ENCODE measurements at places on chromosomes 7 and 10. TPM values are rescaled to one million over a fixed set of nuclear protein-coding genes. Genes with fewer than 3 reads are reported as not detected.
A peak's percentile ranks its signal among the peaks of the same experiment; 100 is the strongest.

GRCh38 chr10:33704214-33704830 lies 369.9 kb upstream of the NRP1 start:
- DNase-seq: no peak

- DNase-seq: no peak
Observed at GRCh38 chr10:124039483-124040013, 53.9 kb downstream of the CHST15 start.

- no peak for DNase-seq
Observed at GRCh38 chr10:88702848-88703597, 3.0 kb upstream of the LIPK start.

DNA sequence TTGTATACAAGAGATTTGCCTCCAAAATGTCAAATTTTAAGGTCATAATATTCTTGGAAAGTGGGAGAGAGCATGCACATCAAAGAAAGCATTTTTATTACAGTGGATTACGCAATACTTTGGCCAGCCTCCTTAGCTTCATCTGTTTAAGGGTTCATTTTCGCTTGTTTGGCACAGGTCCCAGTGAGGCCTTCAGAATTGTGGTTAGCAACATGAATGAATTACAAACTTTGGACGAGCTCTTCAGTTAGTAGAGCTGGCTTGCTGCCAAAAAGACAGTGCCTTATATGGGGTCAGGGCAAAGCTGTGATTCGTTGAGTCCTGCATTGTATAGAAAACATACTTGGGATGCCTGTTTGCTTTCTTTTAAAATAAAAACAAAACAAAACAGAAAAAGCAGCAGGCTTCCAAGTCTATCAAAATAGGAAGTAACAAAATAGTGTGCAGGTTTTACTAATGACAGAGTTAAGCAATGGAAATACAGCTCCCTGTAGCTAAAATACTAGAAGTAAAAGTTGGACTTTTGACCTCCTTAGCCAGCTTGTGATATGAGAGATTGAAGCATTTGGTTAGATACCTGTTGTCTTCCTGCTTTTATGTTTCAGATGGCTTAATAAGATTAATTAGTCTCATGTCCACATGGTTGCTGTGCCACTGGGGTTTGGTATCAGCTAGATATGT lies 190.8 kb downstream of the MLLT10 start:
- peak; percentile 55 for DNase-seq

The RPEL1 gene
- not detected for total RNA-seq

The VPS37D gene
- 0.22 TPM for total RNA-seq

All from activated CD4-positive, alpha-beta memory T cell treated with anti-CD3 and anti-CD28 coated beads for 36 hours (primary cell).